ENCODE measurements at places on chromosomes 1 and 21. TPM values are rescaled to one million over a fixed set of nuclear protein-coding genes. Genes with fewer than 3 reads are reported as not detected.
A peak's percentile ranks its signal among the peaks of the same experiment; 100 is the strongest.

DNA sequence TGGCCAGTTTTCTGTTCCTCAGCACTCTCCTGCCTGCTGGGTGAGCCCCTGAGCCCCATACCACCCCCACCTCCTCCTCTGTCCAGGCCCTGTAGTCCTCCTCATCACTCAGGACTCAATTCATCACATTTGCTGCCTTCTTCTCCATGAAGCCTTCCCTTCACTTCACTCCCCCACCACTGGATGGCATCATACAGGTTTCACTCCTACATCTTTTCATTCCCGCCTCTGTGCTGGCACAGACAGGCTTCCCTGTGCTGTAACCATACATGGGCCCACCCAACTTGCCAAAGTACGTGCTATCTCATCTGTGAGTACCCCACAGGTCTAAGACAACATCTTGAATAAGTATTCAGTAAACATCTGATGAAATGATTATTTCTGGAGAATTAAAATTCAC lies 56.9 kb downstream of the SLC45A1 start:
- peak; percentile 56 for DNase-seq

DNA sequence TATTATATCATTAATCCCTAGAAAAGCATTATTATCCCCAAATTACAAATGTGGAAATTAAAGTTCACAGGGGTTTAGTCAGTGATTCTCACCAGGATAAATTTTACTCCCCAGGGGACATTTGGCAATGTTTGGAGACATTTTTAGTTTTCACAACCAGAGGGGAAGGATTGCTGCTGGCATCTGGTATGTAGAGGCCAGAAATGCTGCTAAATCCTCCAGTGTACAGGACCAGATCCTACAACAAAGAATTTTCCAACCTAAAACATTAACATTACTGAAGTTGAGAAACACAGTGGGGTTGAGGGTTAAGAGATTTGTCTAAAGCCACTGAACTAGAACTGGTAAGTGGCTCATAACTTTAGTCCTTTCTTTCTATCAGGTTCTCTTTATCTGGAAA lies 162.0 kb upstream of the SYT6 start:
- DNase-seq, result no peak

The RSPH1 gene
- not detected for total RNA-seq

- DNase-seq, result no peak
These were observed 97.3 kb downstream of the PAX7 start for GRCh38 chr1:18727956-18728355.

The COL24A1 gene
- total RNA-seq, result 2.5 TPM

GRCh38 chr1:186212568-186213224 lies 162.4 kb downstream of the TPR start:
- DNase-seq, result peak; percentile 97

- no peak for DNase-seq
These were observed 36.3 kb downstream of the TMEM51 start for GRCh38 chr1:15189692-15190370.

The KRTAP10-4 gene
- total RNA-seq, result not detected

DNA sequence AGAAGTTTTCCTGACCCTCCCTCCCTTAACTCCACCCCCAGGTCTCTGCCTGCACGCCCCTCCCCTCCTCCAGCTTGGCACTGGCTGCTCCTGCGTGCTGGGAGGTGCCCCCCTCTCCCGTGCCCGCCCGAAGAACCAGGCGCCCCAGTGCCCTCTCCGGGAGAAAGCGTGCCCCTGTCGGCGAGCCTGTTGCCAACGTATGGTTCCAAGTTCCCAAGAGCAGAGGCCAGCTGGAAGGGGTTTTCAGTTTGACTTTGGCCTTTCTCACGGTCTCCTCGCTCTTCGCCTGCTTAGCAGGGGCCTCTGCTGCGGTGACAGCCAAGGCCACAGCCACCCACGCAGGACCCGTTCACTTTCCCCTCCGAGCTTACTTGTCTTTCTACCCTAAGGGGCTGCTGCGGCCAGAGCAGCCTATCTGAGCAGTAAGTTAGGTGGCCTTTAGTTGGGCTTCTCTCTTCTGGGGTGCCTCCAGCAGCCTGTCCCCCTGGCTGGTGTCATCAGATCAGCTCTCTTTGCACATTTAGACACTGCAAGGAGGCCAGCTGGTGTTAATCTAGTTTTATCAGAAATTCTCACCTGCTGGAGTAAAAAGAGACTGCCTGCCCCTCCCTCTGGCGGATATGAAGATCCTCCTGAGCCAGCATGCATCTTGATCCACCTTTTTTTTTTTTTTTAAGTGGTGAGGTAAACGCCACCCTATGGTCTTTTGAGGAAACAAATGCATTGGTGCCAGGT lies 1.5 kb downstream of the STUM start:
- DNase-seq, result no peak

The RBM11 gene
- 0.18 TPM for total RNA-seq

DNA sequence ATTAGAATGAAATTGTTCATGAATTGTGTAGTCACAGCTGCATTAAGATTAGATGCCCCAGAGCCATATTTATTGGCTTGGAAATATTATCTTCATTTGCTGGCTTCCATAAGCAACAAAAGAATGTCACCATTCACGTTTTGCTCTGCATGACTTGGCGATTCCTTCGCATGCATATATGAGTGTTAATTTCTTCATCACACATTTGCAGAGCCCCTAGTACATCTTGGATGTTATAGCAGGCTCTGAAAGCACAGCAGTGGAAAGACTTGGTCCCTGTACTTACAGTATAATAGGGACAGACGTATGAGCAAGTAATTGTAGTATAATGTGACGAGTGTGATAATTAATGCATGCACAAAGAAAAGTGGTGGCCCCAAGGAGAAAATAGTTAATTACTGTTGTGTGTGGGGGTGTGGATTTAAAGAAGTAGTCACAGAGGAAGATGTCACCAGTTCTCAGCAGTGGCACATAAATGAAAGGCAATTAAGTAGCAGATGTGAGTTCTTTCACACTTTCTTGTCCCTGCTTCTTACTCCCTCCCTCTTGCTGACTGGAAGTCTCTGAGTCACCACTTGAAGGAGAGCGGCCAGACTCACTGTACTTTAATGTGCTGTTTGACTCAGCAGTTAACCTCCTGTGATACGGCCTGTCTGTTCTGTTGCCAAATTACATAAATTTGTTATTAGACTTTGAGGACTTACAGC lies 21.0 kb downstream of the S100A10 start:
- peak; percentile 87 for DNase-seq

GRCh38 chr1:230350208-230350921 lies 75.8 kb downstream of the PGBD5 start:
- peak; percentile 6 for DNase-seq

DNA sequence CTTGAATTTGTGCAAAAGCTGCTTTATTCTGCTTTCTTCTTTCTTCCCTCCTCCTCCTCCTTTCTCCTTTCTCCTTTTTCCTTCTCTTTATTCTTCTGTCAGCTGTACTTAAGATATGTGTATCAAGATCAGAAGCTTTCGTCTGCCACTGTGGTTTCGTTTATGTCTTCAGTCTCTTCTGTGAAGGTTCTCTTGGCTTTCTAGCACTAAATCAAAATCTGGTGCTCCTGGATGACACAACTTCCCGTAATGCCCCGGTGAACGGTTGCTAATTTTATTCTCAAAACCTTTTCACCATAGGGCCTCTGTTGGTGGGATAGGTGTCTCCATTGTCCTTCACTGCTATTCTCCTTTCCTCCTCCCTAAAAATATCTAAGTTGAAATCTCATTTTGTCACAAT lies 5.0 kb downstream of the ATF6 start:
- DNase-seq, result no peak

GRCh38 chr1:95071539-95071938 lies 1.2 kb downstream of the ALG14 start:
- DNase-seq, result no peak

GRCh38 chr1:17581389-17582123 lies 42.1 kb downstream of the ARHGEF10L start:
- DNase-seq, result no peak

GRCh38 chr1:68149110-68149798 lies 83.1 kb downstream of the WLS start:
- DNase-seq, result no peak

DNA sequence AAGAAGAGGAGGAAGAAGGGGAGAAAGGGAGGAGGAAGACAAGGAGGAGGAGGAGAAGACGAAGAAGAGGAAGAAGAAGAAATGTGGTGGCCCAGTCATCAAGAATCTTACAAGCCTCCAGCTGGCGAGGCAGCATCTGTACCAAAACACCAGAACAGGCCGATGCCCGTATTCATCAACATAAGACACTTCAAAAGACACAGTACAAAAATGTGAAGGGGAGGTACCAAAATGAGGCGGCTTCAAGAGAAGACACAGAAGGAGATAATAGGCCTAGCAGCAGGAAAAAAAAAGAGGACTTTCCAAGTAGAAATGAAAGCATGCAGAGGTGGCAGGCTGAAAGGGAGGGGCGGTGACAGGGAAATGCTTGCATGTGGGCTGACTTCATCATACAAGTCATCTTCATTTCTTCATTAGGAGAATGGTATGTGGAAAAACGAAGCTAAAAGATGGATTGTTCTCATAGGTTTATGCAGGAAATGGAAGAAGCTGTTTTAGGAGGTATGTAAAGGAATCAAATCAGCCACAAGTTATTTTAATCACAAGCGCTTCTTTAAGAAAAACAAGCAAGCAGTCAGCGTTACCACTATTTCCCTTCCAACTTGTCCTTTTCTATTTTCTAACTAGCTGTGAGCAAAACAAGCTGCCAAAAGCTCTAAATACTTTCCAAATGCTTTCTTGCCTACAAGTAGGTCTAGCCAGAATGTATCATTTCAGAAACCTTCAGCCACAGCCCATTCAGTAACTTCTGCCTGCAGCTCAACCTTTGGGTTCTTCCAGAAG lies 192.3 kb downstream of the SLC45A1 start:
- peak; percentile 88 for DNase-seq

GRCh38 chr21:21232320-21232719 lies 234.1 kb downstream of the NCAM2 start:
- DNase-seq, result peak; percentile 71

The CRYBG2 gene
- not detected for total RNA-seq

GRCh38 chr1:12776801-12777557 lies 3.4 kb downstream of the PRAMEF12 start:
- DNase-seq, result no peak

The CRP gene
- total RNA-seq, result not detected

- DNase-seq, result no peak
These were observed 17.6 kb downstream of the SEC16B start for GRCh38 chr1:177952249-177952648.

The TMEM51 gene
- total RNA-seq, result 3.6 TPM

DNA sequence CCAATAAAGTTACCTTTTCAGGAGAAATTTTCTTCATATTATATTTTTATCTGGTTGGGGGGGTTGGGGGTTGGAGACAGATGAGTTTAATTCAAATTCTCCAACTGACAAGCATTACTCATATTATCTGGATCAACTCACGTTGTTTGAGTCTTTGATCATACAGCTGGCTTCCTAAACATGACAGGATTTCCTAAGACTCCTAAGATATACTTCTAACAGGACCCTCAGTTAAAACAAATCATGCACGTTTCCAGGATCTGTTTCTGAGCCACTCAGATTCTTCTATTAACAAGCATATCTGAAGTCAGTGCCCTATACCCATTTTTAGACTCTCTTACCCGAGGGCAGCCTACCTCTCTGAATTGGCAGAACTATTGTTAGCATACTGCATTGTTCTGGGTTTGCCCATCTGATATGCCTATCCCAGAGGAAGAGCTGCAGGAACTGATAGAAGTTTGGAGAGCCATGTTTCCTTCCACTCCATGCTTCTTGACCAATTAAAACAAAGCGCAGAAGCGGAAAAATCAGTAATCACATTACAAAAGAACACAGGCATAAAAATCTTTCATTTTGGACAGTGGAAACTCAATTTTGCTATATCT lies 653.9 kb downstream of the LTN1 start:
- DNase-seq, result peak; percentile 7

GRCh38 chr1:94090761-94091160 lies 30.2 kb downstream of the ABCA4 start:
- DNase-seq, result no peak

GRCh38 chr1:185156288-185156853 lies 382 bp downstream of the TRMT1L start:
- no peak for DNase-seq

The CFAP126 gene
- total RNA-seq, result not detected

The AXDND1 gene
- total RNA-seq, result not detected

GRCh38 chr1:201404055-201404454 lies 4.9 kb upstream of the LAD1 start:
- no peak for DNase-seq

The STYXL2 gene
- not detected for total RNA-seq

The ZYG11B gene
- total RNA-seq, result 46.1 TPM

DNA sequence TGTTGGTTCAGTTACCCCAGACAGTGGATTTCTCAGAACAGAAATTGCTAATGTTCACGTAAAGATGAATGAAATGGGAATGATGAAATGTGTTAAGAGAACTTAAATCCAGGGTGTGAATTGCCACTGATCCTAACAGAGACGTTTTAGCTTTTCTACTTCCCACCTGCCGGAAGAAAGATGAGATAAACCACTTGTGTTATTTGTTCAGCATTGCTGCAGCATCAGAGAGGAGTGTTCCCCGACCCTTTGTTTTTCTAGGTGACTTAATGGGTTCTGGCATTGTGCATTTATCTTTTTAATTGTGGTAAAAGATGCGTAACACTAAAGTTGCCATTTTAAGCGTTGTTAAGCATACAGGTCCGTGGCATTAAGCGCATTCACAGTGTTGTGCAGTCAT lies 122.3 kb downstream of the GALNT2 start:
- DNase-seq, result no peak

The TESK2 gene
- 0.90 TPM for total RNA-seq

DNA sequence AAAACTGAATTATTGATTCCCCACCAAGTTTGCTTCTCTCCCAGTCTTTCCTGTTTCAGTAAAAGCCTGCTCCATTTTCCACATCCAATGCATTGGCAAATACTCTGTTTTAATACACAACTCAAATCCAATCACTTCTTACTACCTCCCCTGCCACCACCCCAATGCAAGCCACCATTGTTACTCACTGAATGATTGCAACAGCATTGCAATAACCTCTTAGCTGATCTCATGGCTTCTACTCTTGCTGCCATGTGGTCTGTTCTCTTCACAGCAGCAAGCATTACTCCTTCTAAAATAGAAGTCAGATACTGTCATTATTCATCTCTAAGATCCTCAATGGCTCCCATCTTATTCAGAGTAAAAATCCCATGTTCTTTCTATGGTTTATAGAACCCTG lies 123.4 kb downstream of the ATP6V1G3 start:
- DNase-seq, result peak; percentile 16

- DNase-seq, result peak; percentile 66
These were observed 36.6 kb upstream of the SSX2IP start for GRCh38 chr1:84726593-84727499.

DNA sequence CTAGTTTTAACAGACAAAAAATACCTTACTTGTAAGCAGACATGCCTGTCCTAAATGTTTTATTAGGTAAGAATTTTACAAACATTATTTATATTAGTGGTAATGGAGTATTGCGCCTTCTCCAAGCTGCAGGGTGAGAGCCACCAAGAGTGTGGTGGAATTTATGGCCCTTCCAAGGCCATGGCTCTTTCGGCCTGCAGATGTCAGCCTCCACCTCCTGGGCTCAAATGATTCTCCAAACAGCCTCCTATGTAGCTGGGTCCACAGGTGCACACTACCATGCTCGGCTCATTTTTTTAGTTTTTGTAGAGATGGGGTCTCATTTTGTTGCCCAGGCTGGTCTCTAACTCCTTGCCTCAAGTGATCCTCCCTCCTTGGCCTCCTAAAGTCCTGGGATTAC lies 56.3 kb downstream of the ITGB3BP start:
- no peak for DNase-seq

GRCh38 chr1:208929575-208929974 lies 653.9 kb upstream of the CAMK1G start:
- DNase-seq, result no peak
